Amniotic stem cell (primary cell): ENCODE measurements at places on chromosomes 1 and 21.

DNA sequence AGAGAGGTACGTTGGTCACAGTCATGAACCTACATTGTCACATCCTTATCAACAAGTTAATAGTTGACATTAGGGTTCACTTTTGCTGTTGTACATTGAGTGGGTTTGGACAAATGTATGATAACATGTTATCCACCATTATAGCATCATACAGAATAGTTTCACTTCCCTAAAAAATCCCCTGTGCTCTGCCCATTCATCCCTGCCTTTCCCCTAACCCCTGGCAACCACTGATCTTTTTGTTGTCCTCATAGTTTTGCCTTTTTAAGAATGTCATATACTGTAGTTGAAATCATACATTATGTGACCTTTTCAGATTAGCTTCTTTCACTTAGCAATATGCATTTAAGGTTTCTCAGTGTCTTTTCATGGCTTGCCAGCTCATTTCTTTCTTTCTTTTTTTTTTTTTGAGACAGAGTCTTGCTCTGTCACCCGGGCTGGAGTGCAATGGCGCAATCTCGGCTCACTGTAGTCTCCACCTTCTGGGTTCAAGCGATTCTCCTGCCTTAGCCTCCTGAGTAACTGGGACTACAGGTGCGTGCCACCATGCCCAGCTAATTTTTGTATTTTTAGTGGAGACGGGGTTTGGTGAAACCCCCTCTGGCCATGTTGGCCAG, 50.6 kb downstream of the UCK2 start:
- no peak for DNase-seq

DNA sequence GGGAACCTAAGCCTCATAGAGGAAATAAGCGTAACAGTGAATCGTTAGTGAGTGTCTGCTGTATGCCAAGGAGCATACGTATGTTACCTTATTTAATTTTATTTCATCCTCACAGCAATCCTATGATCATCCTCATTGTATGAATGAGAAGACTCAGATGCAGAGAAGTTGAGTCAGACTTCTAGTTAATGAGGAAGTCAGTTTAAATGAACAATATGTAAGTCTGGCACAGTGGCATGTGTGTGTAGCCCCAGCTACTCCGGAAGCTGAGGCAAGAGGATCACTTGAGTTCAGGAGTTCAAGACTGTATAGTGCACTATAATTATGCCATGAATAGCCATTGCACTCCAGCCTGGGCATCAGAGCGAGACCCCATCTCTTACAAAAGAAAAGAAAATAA, 148.0 kb downstream of the ZZZ3 start:
- DNase-seq, result no peak

- DNase-seq, result no peak
Measured at GRCh38 chr1:18723701-18724411, 93.2 kb downstream of the PAX7 start.

- DNase-seq, result no peak
Measured at GRCh38 chr1:172977296-172978017, 73.3 kb downstream of the TNFSF18 start.

GRCh38 chr1:119361620-119362344, 6.8 kb upstream of the HAO2 start:
- no peak for DNase-seq

DNA sequence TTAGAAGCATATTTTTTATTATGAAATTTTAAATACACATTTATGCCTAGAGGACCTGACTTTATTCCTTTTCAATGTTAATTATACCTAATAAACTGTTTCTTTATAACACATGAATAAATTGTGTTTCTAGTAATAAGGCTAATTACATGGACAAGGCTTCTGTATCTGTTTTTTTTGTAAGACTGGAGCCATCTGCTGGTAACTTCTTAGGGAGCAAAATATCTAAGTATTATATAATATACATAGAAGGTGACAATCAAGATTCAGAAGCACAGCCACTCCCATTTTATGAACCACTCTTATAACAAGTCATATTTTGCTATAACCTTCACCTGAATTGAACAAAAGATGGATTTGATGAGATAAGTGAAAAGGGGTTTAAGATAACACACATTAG, 84.2 kb downstream of the LBR start:
- no peak for DNase-seq
